ENCODE measurements at places on chromosomes 11 and 22.

DNA sequence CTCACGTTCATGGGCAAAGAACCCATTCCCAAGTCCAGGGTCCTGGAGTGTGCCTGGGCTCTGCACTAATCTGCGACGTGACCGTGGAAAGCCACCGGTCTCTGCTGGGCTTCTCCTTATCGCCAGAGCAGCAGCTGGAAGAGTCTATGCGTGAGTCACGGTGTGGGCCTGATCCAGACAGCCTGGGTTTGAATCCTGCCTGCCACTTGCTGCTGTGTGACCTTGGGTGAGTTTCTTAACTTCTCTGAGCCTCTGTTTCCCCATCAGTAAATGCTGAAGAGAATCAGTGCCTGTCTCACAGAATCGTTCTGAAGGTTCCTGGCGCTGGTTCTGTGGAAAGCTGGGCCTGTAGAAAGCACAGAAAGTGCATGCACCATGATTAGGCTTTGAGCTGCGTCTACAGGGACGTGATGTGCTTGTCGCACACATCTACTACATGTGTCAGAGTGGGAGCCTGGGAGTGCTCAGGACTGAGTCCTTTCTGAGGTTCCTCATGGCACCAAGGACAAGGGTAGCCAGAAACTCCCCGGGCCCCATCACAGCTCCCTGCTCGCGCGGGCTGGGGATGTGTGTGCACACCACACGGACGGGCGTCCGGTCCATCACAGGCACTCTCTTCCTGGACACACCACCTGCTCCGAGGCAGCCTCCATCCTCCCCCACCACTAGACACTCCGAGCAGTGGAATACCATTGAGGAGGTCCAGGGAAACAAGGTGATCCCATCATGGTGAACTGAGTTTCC lies 20.5 kb upstream of the PDGFB start:
- no peak for DNase-seq

GRCh38 chr11:128738942-128739341 lies 45.1 kb downstream of the FLI1 start:
- DNase-seq = no peak

- no peak for DNase-seq
Observed at GRCh38 chr22:45846952-45847351, 130.0 kb downstream of the WNT7B start.

- no peak for DNase-seq
Observed at GRCh38 chr11:1276041-1276790, 33.2 kb downstream of the TOLLIP start.

All from GM18507 (cell line).